ENCODE measurements at places on chromosomes 13 and 19.

DNA sequence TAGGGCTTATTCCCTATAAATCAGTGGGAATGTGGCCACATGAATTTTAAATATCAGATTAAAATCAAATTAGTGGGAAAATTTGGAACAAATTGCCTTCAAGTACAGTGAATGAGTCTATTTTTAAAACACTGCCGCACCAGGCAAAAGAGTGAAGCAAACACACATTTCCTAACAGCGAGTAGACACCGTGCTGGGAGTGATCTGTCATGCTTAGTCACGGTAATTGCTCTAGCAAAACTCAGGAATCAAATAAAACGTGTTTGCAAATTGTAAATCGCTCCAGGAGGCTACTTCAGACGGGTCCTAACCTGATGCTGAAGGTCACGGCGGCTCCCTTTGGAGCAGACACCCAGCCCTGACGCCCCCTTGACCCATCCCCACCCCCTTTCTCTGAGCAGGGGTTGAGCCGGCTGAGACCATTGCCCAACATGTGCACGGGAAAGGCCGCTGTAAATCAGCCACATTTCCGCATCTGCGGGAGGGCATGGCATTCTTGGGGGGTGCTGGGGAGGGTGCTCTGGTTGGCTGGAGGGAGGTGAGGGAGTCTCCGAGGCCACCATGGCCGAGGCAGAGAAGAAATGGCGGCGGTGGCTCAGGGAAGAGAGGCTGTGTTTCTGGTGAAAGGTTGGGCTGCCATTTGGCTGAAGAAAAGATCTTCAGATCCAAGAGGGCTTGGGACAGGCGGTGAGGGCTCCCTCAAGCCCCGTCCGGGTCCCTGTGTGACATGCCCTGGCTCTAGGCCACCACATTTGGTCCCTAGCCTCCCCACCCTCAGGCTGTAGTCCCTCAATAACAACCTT is 8.9 kb downstream of the CEBPA start:
- DNase-seq: no peak

- DNase-seq: no peak
Observed at GRCh38 chr13:27427641-27428040, 3.2 kb downstream of the GTF3A start.

DNA sequence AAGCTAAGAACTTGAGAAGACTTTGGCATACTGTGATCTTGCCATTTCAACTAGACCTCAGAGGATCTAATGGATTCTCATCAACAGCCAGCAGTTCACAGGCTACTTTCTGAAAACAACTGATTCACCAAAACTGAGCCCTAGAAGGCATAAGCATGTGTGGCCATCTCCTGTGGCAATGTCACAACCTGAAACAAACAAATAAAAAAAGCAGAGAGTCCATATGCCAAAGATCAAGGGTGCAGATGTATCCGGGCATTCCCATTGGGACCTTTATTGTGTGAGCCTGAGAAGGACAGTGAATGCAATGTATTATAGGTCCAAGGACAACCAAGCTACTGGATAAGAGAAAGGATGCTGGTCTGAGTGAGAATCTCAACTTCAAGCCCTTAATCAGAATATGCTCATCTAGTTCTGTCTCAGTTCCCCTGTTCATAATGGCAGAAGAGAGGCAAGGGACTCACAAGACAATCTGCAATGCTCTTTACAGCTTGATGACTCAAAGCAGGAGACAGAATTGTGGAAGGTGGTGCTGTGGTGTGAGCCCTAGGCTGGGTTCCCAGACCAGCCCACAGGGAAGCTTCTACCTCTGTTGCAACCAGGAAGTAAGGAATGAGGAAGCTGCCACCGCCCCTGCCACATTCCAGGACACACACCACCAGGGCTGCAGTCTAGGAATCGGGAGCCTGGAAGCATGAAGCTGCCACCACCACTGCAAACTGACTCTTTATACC is 133.7 kb downstream of the RAP2A start:
- no peak for DNase-seq

DNA sequence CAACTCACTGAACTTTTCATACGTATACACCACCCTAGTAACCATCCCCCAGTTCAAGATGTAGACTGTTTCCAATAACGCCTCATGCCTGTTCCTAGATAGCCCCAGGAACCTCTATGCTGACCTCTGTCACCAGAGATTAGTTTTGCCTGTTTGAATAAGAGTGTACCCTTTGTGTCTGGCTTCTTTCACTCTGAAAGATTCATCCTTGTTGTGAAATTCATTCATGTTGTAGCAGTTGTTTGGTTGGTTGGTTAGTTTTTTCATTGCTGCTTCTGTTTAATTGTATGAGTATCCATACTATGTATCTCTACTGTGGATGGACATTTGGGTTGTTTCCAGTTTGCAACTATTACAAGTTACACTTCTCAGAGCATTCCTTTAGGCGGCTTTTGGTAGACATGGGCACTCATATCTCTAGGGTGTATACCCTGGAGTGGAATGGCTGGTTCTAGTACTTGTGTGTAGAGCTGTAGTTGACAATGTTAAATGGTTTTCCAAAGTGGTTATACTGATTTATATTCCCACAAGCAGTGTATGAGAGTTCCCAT is 1.6 kb downstream of the RNASEH2B start:
- DNase-seq: peak; percentile 43

- DNase-seq: no peak
Observed at GRCh38 chr19:15498156-15498858, 10.0 kb upstream of the CYP4F22 start.

- no peak for DNase-seq
Observed at GRCh38 chr19:4059891-4060620, 6.6 kb downstream of the ZBTB7A start.

DNA sequence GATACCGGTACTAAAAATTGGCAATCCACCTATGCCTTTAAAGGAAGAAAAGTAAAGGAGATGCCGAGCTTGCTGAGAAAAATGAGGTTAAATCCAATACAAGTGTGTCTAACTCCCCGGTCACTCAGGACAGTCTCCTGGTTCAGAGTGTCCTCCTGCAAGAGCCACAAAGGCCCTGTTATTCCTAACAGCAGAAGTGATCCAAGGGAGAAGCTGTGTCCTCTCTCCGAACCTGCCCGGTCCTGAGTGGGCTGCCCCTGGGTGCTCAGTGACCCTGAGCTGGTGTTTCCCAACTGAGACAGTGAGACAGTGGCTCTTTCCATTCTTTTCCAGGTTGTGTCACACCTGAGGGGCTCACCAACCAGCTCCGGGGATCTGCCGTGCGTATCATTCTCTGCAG is 4.8 kb downstream of the GJB6 start:
- no peak for DNase-seq

Measured in CMK (cell line).